NCI-H1694 (cell line): ENCODE measurements at places on chromosomes 3 and 15.
A peak's percentile ranks its signal among the peaks of the same experiment; 100 is the strongest.

GRCh38 chr3:50258029-50258680 lies 10.8 kb upstream of the SEMA3B start:
- no peak for DNase-seq

DNA sequence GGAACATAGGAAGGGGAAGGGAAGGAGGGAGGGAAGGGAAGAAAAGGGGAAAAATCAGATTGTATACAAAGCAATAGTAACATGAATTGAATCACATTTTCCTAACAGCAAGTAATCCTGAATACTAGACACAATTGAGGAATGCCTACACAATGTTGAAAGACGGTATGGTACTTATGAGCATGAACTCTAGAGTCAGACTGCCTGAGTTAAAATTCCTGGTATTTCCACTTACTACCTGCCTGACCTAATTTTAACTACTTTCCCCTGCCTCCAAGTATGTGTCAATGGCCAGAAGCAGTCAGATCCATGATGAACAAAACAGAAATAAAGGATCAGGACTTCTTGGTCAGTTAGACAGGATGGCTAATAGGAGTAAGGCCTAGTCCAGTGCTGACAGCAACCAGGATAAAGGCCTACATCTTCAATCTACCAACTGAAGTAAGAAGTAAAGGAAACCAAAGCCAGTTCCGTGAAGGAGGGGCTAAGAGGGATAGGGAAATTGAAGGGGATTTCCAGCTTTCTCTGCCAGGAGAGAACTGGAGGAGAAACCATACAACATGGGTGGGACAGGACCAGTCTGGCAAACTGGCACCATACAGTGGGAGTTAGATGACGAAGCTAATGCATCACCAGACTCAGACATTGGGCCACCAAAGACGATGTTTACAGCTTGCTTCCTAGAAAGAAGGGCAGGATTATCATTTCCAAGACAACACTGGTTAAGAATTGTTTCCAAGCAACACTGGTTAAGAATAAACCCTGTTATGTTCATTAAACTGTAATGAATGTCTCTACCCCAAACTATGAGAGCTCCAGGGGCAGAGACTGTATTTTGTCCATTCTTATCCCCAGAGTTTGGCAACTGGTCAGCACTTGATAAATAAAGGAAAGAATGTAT lies 151.6 kb upstream of the UBE2E2 start:
- DNase-seq: no peak

DNA sequence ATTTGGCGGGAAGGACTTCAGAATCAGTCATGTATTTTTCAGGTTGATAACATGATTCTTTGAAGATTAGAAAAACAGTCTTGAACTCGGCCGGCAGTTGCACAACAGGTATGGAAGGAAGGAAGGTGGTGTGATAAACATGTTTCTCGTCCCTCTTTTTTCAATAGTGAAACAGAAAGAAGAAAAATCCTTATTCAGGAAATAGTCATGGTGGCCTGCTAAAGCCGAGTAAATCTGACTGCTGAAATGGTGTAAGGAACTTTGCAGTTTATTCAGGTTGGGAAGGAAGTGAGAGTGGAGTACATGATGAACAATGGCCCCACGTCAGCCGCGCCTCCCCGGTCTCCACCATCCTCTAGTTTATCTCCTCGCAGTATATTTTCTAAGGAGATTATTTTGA lies 6.7 kb downstream of the RASGRP1 start:
- DNase-seq: no peak

DNA sequence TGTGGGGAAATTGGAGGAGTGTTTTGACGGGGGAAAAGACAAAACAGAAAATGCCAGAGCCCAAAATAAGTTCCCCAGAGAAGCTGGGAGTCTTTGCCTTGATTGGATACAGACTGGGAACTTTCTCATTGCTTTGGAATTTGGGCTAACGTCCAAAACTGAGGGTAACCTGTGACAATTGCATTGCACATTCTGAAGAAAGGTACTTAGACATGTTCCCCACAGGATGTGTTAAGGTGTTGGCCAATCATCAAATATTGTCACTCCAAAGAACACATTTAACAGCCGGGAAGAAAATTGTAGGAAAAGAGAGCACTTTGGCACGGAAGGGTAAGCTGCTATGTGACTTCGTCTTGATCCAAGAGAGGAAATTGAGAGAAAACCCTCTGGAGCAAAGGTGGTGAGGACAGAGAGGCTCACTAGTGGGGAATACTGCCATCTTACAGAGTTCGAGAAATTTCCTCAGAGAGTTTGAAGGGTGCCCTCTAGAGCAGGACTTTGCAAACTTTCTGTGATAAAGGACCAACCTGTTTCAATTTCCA lies 619.5 kb upstream of the TBL1XR1 start:
- no peak for DNase-seq

DNA sequence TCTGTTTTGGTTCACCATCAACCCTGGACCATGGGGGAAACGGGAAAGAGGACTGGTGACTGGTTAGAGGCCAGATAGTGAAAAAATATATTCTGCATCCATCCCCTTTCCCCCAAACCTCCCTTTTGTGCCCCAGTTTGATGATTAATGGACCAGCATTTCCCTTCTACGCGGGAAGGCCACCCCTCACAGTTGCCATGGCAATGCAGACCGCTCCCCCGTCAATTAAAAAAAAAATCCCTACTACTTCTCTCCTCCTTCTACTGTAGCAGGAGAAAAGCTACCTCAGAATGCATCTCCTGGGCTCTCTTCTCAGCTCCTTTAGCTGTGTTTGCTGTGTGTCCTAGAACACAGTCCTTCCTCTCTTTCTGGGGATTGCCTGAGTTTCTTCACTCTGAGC lies 4.0 kb downstream of the BAHD1 start:
- DNase-seq: no peak

- peak; percentile 64 for DNase-seq
Observed at GRCh38 chr15:67024314-67024997, 40.9 kb upstream of the SMAD3 start.

GRCh38 chr3:186540221-186540834 lies 3.9 kb downstream of the CRYGS start:
- DNase-seq: peak; percentile 80

DNA sequence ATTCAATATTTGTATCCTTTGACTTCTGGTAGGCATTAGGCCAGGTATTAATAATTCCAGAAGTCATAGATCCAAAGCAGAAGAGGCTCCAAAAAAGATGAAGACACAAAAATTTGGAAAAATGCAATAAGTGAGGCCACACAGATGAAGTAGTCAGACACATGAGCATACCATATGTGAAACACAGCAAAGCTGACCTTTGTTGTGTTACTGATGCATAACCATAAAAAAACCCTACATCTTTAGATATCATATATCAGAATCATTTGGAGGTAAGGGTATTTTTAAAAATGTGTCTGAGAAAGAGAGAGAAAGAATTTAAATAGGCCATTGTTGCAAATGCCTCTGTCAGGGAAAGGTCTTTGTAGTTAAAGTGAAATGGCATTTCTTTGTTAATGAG lies 314.9 kb downstream of the SLC9A9 start:
- DNase-seq: no peak
